Choroid plexus epithelial cell (primary cell): ENCODE measurements at places on chromosomes 11 and 22.
A peak's percentile ranks its signal among the peaks of the same experiment; 100 is the strongest.

DNA sequence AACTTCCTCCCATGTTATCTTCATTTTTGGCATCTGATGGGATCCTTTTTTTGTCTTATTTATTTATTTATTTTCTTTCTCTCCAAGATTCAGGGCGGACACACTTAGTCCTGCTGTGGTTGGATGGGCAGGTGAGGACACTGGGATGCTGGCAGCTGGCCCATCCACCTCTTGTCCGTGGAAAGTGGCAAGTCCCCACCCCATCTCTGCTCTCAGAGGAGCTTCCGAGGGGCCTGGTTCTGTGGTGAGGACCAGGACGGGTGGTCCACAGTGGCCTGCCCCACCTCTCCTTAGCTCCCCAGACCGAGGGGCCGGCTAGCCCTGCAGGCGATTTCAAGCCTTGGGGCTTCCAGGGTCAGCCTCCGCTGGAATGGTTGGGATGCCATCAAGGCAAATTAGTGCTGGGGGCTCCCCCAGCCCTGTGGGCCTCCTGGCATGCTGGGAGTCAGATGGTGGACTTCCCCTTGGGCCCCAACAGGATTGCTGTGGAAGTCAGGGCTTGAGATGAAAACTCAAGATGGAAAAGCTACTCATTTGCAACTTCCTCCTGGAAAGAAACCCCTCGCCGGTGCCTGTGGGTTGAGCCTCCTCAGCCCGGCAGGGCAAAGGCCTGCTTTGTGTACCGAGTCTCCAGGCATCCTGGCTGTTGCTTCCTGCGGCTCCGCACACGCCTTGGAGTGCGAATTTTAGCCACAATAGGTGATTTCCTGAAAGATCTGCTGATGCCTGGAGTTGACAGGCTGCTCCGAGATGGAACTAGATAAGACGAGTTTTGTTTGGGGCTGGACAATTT is 31.2 kb upstream of the LINC01488 start:
- DNase-seq, result no peak

GRCh38 chr11:125941619-125942611 is 3.9 kb upstream of the VSIG10L2 start:
- DNase-seq, result peak; percentile 58

DNA sequence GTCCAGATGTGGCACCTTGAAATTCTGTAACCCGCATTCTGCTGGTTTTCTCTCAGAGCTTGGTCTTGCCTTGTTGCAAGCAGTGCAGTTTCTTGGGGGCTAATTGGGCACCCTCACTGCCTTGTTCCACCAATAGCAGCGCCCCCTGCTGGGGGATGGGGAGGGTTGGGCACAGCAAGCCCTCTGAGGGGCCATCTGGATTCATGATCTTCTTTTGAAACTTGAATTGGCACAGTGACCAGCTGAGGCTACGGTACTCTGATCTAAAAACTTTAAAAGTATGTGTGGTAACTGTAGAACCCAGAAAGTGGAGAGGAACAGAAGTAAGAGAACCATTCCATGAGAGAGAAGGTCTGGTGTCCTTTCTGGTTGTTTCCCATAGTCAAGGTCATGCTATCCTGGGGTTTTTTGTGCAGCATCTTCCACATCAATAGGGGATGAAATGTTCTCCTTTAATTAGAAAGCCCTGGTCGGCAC is 64.2 kb downstream of the MED15 start:
- DNase-seq, result peak; percentile 44

GRCh38 chr11:108069947-108070346 is 51.4 kb upstream of the ACAT1 start:
- DNase-seq, result peak; percentile 79

DNA sequence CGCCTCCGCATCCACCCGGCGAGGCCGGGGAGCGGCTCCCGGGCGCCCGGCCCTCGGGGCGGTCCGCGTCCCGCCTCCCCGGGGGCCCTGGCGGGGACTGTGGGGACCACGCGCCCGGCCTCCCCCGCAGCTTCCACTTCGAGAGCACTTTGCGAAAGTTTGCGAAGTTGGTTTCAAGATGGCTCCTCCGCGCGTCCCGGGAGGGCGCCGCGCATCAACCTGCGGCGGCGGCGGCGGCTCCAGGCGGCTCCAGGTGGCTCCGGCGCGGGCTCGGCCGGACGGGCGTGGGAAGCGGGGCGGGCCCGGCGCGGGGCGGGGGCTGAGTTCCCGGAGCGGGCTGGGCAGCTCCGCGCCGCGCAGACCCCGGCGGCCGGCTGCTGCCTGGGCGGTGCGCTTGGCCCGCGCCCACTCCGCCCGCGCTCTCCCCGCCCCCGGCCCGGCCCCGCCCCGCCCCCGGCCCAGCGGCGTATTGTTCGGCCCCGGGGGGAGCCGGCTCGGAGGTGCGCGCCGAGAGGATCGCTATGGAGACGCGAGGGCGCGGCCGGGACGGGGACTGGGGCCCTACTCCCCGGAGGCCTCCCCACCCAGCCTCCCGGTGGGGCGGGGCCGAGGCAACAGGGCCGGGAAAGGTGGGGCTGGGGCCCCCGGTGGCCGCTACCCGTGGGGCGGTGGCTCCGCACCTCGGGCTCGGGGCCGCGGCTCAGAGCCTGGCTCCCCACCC is at the start of gene CELSR1:
Gene CELSR1, minus strand, starts transcription at position 396 of the 721 bp plus-strand sequence. CDS start 450 bp downstream, outside the sequence.
- DNase-seq, result peak; percentile 28

GRCh38 chr11:17353821-17354600 is 2.4 kb downstream of the NCR3LG1 start:
- DNase-seq, result no peak

DNA sequence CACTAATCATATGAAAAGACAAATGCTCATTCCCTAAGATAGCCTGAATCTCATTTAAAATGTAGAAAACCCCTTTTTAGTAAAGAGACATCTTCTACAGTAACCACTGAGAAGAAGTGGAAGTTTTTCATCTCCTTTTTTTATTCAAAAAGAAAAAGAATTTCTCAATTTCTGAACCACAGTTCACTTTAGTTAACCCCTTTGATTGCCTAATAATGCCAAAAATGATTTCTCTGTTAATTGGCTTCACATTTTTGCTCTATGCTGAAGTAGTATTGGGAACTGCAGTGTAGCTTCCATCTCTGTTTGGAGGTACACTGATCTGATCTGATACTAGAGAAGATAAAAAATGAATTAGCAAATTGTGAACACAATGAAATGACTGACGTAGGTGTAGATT is 58.3 kb downstream of the CD44 start:
- DNase-seq, result no peak

DNA sequence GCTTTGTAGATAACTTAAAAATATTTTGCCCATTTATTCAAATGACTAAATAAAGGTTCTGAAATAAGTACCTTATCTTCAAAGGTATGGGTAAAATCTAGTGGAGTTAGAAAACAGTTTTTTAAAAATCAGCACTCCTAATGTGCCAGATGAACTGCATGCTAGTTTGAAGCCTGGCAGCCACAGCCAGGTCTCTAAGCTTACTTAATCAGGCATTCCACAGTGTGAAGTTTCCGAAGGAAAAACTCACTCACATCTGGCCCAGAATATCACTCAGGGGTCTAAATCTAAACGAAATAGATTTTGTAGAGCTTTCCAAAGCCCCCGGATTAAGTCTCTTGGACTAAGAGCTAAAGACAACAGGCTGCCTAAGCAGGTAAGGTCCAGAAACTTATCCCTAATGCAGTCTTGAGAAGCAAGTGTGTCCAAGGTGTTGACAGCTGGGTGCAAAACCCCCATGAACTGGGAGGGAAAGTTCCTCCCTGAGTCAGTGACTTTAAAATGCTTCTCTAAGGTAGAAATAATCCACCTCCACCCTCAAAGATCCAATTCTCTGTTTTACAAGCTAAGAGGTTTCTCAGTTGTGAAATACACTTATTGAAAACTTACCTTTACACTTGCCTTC is 157.6 kb downstream of the FCHSD2 start:
- peak; percentile 40 for DNase-seq

GRCh38 chr11:121898903-121899302 is 217.1 kb downstream of the BLID start:
- DNase-seq, result no peak

DNA sequence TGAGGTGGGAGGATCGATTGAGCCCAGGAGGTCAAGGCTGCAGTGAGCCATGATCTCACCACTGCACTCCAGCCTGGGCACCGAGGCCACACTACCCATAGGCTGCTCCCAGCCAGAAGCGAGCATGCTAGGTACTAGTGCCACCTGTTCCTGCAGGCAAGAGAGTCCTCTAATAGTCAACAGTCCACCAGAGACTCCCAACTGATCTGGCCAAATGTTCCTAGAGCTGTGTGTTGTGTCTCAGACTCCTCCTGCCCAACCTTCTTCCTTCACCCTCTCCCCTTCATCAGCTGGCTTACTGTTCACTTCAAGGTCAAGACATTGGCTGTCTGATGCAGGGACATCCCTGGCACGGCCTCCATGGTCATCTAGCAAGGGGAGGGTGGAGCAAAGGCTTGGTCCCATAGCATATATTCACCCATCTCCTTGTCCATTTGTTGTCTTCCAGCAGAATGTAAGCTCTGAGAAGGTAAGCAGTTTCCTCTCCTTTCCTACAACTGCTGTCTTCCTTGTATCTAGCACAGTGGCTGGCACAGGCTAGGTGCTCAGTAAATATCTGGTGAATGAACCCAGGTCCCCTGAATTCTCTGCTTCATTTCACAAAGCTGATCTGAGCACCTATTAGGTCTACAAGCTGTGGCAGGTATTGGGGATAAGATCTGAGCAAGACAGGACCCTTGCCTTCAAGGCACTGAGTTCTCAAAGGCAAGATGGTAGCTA is 126.2 kb upstream of the SERPIND1 start:
- DNase-seq, result no peak

- DNase-seq, result peak; percentile 74
Measured at GRCh38 chr11:10208131-10208575, 85.9 kb downstream of the SBF2 start.

GRCh38 chr11:75555079-75555811 is 6.8 kb upstream of the SERPINH1 start:
- no peak for DNase-seq

DNA sequence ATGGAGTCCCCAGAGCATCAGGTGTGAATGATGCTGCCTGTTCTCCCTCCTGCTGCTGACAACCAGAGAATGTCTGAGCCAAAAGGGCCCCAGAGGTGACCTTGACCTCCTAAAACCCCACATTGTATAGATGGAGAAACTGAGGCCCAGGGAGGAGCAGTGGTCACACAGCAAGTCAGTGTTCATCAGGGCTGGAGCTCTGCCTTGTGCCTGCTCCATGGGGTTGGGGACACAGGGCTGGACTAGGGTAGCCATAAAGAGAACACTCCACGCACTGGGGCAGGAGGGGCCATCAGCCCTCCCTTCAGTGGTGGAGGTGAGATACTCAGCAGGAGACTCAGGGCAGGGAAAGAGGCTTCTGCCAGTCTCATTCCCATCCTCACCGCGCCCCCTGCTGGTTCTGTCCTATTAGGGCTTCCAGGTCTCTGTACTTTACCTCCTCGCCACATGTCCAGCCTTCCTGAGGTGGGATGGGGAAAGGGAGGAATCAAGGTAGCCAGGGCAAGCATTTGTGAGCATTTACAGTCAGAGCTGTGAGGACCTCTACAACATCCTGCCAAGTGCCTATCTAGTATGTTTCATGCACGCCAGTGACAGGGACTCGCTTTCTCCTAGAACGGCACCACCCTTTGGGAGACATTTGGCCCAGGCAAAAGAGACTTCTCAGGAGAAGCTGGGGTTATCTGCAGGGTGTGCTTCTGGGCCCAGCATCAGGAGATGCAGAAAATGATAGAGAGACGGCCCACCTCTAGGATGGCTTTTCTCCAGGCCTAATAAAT is 43.2 kb downstream of the NEU3 start:
- peak; percentile 80 for DNase-seq

DNA sequence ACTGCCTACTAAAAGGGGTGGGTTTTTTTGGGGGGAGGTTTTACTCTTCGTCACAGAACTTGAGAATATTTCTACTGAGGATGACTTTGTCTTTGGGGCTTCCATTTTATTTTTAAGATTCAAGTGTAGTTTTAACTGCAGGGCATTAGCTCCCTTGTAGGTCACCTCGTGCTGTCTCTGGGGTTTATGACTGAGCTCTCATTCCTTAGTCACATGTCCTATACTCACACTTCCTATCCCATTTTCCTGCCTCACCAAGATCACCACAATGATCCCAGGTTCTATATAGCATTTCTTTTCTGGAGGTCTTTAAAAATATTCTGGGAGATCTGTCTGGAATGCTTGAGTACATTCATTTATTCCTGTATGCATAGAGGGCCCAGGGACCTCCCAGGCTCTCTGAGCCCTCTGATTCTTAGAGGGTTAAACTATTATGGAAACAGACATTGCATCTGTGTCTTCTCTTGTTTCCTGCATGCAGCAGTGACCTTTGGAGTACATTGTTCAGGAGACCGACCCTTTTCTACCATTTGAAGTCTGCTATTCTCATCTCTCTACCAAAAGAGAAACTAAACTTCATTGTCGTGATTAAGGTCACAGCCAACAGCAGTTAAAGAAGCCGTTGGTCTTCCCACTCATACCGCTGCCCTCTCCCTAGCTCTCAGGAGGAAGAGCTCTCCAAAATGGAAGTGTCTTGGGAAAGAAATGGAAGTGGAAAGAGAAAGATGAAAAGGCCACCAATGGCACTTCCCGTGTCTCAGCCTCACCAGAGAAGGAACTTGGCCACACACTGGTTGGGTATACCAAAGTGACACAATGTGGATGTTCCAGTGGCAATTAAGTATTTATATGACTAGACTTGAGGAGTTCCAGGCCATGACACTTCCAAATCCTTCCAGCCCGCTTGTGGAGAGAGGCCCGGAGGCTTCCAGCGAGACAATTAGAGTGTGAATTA is 77.5 kb downstream of the ZBTB16 start:
- peak; percentile 56 for DNase-seq

DNA sequence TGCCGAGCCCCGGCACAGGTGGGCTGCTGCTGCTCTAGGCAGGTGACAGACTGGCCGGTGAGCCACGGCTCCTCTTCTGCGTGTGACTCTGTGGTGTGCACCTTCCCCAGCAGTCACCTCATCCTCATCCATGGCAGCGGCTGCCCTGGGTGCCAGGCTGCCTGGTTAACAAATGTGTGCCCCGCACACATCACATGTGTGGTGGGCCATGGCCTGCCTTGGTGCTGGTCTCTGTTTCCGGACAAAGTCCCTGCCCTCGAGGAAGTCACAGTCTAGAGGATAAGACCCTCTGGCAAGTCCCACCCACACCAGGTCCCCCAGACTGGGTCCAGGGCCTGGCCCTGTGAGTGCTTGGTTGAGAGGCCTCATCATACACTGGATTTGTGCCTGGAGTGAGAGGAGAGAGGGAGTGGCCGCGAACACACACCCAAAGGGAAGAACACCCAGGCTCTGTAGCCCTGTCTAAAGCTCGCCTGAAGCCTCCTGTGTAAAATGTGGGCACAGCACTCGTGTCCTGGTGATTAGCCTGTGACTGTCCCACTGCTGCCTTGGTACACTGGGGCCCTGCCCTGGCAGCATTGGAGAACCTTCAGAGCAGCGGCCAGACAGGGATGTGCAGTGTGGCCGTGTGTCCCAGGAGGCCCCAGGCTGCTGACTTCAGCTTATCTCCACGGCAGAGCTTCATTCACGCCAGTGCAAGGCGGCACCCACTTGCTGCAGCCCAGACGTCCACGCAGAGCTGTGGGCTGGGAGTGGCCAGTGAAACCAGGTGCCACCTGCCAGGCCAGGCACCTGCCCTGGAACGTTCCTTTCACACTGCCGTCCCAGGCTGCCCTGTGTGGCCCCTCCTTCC is 269.9 kb downstream of the TBC1D22A start:
- DNase-seq, result no peak
